ENCODE measurements at places on chromosomes 3 and 15. TPM values are rescaled to one million over a fixed set of nuclear protein-coding genes. Genes with fewer than 3 reads are reported as not detected.

DNA sequence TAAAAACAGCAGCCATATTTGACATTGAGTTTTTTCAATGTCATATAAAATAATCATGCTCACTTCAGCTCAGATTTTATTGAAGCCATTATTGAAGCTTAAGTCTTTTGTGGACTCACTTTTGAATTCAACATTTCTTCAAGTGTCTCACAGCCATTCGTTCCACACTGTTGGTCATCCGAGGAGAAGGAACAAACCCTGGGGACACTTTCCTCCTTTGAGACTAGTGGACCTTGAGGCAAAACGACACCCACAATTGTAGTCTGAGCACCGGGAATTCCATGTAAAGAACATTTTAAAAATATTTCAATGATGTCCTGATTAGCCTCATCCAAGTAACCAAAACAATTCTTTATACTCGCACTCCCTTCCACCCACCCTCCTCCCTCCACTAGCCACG is 174.7 kb downstream of the CD47 start:
- H3K4me3 ChIP-seq = no peak overlapping the region
- H3K36me3 ChIP-seq = no peaks in the 10 kb centered on the region
- peaks cover 5% of the 10 kb centered on the region for H3K4me1 ChIP-seq
- H3K27me3 ChIP-seq = peaks cover 6% of the 10 kb centered on the region

- no peaks in the 10 kb centered on the region for H3K36me3 ChIP-seq
- H3K27ac ChIP-seq = no peak overlapping the region
- peaks cover 4% of the 10 kb centered on the region for H3K4me1 ChIP-seq
- no peak overlapping the region for H3K4me3 ChIP-seq
Measured at GRCh38 chr3:26452363-26452762, 170.2 kb upstream of the LRRC3B start.

DNA sequence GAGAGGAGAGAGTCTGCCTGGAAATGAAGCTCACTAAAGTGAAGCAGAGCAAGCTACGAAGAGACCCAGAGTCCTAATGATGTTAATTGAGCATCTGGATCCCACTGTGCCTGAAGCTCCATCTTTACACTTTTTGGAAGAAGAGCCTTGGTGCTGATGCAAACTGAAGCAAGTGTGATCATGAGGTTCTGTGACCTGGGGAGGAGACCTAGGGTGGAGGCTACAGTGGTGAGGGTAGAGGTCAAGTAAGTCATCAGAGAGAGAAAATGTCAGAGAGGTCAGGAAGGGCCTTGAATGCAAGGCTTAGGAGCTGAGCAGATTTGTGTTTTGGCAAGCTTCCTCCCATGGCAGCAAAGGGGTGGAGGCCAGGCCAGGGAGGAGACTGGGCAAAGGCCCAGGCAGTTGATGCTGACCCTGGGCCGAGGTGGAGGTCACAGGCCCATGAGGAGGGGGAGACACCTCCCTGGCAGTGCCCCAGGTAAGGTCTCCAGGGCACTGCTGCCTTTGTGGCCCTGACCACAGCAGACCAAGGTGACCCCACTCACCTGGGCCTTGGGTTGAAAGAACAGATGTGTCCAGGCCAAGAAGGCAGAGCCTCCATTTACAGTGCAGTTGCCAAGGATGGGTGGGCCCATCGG is 1.6 kb downstream of the GRIP2 start:
- H3K4me1 ChIP-seq = peaks cover 8% of the 10 kb centered on the region
- no peak for DNase-seq
- H3K4me3 ChIP-seq = no peak overlapping the region
- H3K36me3 ChIP-seq = no peaks in the 10 kb centered on the region

DNA sequence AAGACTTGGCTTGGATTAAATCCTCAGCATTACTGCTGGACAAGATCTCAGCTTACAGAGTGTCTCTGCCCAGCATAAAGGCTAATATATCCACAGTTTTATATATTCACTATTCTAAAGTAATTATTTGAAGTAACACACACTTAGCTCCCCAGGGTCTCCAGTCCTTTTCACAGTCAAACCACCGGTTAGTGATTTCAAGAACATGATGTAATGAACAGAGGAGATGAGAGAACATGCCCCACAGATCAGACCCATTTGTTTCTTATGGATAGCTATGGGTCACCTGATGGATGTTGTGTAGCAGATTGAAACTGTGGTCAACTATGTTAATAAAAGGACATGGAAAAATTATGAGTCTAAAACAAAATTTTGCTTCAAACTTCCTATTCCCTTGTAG is 44.8 kb upstream of the MRPL3 start:
- no peaks in the 10 kb centered on the region for H3K4me1 ChIP-seq
- no peak overlapping the region for H3K4me3 ChIP-seq
- H3K27me3 ChIP-seq = peaks cover 10% of the 10 kb centered on the region
- H3K36me3 ChIP-seq = no peaks in the 10 kb centered on the region
- no peak for DNase-seq

DNA sequence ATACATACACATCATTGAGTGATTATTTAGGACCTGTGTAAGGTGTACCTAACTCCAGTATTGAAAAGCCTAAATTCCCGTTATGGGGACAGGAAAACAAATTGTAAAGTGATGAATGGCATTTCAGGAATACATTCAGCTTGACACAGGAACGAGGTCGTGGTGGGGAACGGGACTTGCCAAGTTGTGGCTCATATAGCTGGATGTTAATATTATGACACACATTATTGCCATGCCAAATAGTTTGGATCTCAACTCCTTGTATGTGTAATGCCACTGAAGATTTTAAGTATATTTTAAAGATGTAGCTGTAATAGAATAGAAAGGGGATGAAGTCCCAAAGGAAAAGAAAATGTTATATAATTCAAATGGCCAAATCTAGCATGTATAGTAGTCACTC is 227.2 kb upstream of the GOLIM4 start:
- H3K27ac ChIP-seq = no peak overlapping the region
- no peaks in the 10 kb centered on the region for H3K27me3 ChIP-seq
- H3K4me3 ChIP-seq = no peak overlapping the region
- H3K36me3 ChIP-seq = peaks cover 4% of the 10 kb centered on the region
- no peak for DNase-seq

DNA sequence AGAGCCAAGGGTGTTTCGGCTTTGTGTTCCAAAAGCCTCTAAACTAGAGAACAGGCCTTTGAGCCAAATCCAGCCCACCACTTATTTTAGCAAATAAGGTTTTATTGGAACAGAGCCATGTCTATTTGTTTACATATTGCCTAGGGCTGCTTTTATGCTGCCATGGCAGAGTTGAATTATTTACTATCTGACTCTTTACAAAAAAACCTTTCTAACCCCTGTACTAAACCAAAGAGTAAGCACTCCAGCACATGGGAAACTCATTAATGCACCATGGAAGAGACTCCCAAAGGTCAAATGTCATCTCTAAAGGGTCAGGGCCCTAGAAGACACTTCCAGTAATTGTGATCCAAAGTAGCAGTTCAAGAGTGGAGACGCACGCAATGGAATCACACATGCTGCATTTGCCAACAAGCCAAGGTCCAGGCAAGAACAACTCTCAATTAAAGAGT is 22.3 kb downstream of the OSBPL10 start:
- H3K36me3 ChIP-seq = no peaks in the 10 kb centered on the region
- no peak overlapping the region for H3K27ac ChIP-seq
- H3K4me1 ChIP-seq = peaks cover 32% of the 10 kb centered on the region
- H3K4me3 ChIP-seq = peak overlapping the region; percentile 13
- no peaks in the 10 kb centered on the region for H3K27me3 ChIP-seq

DNA sequence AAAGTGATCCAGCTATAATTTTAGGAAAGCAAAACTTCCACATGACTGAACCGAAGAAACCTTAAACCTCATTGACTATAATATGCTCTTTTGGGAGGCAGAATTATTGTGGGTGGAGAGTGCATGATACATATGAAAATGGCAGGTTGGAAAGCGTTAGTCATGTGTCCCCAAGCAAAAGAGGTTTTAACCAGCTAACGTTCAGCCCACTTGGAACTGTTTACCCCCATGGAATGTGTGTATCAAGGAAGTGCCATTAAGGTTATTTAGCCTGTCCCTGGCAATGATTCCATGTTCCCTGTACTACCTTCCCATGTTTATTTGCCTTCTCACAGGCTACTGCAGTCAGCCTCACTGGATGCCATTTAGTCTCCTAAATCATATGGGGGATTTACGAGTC is 44.1 kb upstream of the LRRC58 start:
- H3K4me3 ChIP-seq = no peak overlapping the region
- H3K36me3 ChIP-seq = peaks cover 28% of the 10 kb centered on the region
- H3K27me3 ChIP-seq = no peaks in the 10 kb centered on the region

DNA sequence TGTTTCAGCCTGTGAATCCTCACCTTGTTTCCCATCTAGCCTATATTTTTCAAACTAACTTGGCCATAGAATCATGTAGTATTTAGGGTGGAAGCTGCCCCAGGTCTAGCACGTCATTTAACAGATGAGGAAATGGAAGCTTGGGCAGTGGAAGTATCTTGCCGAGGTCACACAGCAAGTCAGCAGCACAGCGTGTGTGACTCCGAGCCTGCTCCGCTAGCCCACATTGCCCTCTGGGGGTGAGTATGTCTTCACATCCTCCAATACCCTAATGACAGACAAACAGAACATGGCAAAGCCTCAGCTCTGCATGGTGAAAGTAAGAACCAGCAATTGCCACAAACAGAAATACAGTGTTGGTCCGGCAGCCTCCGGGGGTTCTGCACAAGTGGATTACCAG is 2.2 kb upstream of the CCR5 start:
- DNase-seq = no peak
- H3K27ac ChIP-seq = no peak overlapping the region
- peaks cover 35% of the 10 kb centered on the region for H3K27me3 ChIP-seq
- no peaks in the 10 kb centered on the region for H3K36me3 ChIP-seq
- no peak overlapping the region for H3K4me3 ChIP-seq
- peaks cover 6% of the 10 kb centered on the region for H3K4me1 ChIP-seq

SI gene
- total RNA-seq = 4.7 TPM

RYK gene
- 59.2 TPM for total RNA-seq

SKOR1 gene
- total RNA-seq = 0.65 TPM
